Type B pancreatic cell (in vitro differentiated cells): ENCODE measurements at places on chromosomes 3 and 15.

- no peak overlapping the region for H3K4me3 ChIP-seq
- peaks cover 13% of the 10 kb centered on the region for H3K4me1 ChIP-seq
- DNase-seq = no peak
- H3K27me3 ChIP-seq = peaks cover 8% of the 10 kb centered on the region
- H3K27ac ChIP-seq = no peak overlapping the region
Observed at GRCh38 chr3:53973905-53974304, 82.2 kb upstream of the SELENOK start.

GRCh38 chr15:68725736-68726135, 95.0 kb downstream of the ANP32A start:
- no peak overlapping the region for H3K27ac ChIP-seq
- no peak for DNase-seq
- H3K27me3 ChIP-seq = no peaks in the 10 kb centered on the region
- H3K4me1 ChIP-seq = peaks cover 6% of the 10 kb centered on the region
- H3K36me3 ChIP-seq = no peaks in the 10 kb centered on the region
- no peak overlapping the region for H3K4me3 ChIP-seq

DNA sequence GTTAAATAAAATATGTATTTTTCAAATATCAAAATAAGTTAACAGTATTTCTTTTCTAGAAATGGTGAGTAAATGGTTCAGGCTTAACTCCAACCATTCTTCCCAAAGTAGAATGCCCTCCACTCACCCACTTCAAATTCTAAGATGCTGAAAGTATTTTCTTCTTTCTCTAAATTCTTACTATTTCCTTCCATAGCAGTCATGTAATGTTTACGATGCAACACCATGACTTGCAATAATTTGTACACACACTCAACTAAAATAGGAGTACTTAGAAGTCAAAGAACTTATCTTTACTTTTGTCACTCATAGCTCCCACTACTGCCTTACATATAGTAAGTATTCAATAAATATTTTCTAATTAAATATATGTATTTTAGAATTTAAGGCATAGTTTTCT, 65.0 kb downstream of the AQR start:
- DNase-seq = no peak
- H3K27me3 ChIP-seq = no peaks in the 10 kb centered on the region
- no peak overlapping the region for H3K27ac ChIP-seq
- H3K4me1 ChIP-seq = no peaks in the 10 kb centered on the region
- H3K36me3 ChIP-seq = peaks cover 15% of the 10 kb centered on the region
- no peak overlapping the region for H3K4me3 ChIP-seq

- no peaks in the 10 kb centered on the region for H3K27me3 ChIP-seq
- no peak overlapping the region for H3K4me3 ChIP-seq
- no peaks in the 10 kb centered on the region for H3K36me3 ChIP-seq
- no peak for DNase-seq
Observed at GRCh38 chr3:67248726-67249125, 250.6 kb downstream of the KBTBD8 start.

DNA sequence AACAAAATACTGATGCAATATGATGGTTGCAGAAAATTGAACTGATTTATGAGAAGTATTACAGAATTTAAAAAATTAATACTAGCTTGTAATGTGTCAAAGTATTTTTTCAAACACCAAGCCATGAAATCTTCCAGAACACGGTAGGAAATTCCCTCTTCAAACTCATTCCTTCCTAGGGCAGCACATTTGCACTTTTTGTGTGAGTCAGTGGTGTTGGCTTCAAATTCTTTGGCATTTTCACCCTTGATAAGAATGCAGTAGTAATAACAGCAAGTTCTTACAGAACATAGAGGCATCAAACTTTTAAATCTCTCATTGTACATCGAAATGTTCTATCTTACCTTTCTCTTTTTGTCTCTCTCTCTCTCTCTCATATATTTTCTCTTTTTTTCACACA, 191.8 kb downstream of the CGGBP1 start:
- no peak overlapping the region for H3K4me3 ChIP-seq
- DNase-seq = no peak
- H3K4me1 ChIP-seq = no peaks in the 10 kb centered on the region
- H3K27ac ChIP-seq = no peak overlapping the region
- no peaks in the 10 kb centered on the region for H3K27me3 ChIP-seq

GRCh38 chr3:152156880-152157279, 111.8 kb upstream of the MBNL1 start:
- no peak overlapping the region for H3K4me3 ChIP-seq
- H3K4me1 ChIP-seq = no peaks in the 10 kb centered on the region
- no peaks in the 10 kb centered on the region for H3K27me3 ChIP-seq
